ENCODE measurements at places on chromosomes 5 and 9.

DNA sequence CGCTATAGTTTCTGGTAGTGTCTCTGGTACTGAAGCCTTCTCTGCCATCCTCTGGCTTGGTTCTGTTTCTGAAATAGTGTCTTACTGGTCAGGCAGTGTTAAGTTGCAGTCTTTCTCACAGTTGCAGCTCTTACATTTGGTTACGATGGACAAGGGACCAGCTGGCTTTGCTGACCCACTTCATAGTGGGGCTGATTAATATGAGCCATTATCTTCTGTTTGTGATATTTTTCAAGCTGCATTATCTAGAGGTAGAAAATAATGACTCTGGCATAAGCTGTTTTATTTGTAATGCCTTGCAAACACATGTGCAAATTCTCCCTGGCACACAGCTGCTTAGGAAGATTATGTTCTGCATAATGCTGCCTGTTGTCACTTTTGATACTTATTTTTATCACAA, 199.1 kb downstream of the KDM4C start:
- DNase-seq = no peak

DNA sequence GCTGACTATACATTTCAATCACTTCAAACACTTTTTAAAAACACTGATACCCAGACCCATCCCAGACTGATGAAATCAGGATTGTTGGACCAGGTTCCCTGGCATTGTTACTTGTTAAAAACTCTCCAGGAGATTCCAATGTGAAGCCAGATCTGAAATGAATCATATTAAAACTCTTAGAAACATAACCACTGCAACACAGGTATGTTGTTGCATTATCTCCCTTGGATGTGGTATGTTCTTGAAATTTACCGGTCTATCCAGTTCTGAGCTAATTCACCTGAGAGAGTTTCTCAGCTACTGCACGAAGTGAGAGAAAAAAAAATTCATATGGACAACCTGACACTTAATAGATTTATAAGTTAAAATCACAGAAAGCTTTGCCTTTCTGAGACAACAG, 21.8 kb downstream of the MEF2C start:
- DNase-seq = no peak

GRCh38 chr9:696332-697323, 144.9 kb upstream of the DMRT1 start:
- no peak for DNase-seq

- DNase-seq = no peak
Observed at GRCh38 chr9:74975538-74975937, 22.8 kb upstream of the C9orf40 start.

- no peak for DNase-seq
Observed at GRCh38 chr5:133450286-133450685, 162.1 kb downstream of the FSTL4 start.

GRCh38 chr9:133184971-133185370, 21.3 kb upstream of the GBGT1 start:
- peak; percentile 15 for DNase-seq

DNA sequence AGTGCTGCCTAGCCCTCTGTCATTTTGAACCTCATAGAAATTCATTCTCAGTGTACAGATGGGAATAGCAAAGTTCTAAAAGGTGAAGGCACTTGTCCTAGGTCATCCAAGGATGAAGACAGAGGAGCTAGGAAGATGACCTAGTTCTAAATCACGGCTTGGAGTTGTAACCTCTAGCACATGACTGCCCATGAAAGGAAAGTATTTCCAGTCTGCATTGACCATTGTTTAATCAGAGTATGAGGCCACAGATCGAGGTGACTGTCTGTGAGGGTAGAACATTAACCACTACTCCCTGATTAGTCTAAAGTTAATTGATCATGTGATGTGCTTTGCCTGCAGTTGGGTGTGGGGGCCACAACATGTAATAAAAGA, 674 bp upstream of the TNFSF15 start:
- DNase-seq = no peak

DNA sequence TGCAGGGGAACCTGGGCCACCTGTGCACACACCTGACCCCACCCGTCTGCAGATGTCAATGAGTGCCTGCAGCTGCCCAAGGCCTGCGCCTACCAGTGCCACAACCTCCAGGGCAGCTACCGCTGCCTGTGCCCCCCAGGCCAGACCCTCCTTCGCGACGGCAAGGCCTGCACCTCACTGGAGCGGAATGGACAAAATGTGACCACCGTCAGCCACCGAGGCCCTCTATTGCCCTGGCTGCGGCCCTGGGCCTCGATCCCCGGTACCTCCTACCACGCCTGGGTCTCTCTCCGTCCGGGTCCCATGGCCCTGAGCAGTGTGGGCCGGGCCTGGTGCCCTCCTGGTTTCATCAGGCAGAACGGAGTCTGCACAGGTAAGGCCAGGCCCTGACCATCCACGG, 14.5 kb upstream of the ASS1 start:
- no peak for DNase-seq

GRCh38 chr9:115442054-115442453, 324.1 kb upstream of the TNC start:
- peak; percentile 55 for DNase-seq

GRCh38 chr9:134793288-134794188, 87.1 kb upstream of the FCN2 start:
- no peak for DNase-seq

DNA sequence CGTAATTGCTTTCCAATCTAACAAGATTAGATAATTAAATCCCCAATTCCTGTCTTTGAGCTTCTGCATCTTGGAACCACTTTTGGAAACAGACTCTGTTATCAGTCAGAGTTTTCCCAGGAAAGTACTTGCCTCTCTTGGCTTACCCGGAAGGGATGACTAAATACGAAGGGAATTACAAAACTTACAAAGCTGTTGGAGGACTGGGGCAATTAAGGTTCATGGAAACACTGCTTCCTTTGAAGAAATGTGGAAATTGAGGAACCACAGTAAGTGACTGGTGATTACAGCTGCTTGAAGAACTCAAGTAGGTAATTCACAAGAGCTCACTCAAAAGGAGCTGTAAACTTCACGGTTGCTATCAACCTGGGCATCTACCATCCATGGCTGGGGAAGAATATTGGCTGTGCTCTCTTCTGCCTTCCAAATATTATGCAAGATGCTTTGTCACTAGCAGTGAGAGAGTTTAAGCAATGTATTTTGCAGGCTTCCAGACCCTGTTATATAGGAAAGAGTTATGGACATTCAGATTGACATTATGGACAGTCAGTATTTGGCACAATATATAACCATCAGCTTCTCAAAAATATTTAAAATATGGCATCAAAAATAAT, 104.6 kb upstream of the MAN2A1 start:
- no peak for DNase-seq

- DNase-seq = no peak
Observed at GRCh38 chr9:35103660-35104191, 795 bp upstream of the STOML2 start.

GRCh38 chr9:127283917-127284497, 19.4 kb downstream of the GARNL3 start:
- DNase-seq = no peak

DNA sequence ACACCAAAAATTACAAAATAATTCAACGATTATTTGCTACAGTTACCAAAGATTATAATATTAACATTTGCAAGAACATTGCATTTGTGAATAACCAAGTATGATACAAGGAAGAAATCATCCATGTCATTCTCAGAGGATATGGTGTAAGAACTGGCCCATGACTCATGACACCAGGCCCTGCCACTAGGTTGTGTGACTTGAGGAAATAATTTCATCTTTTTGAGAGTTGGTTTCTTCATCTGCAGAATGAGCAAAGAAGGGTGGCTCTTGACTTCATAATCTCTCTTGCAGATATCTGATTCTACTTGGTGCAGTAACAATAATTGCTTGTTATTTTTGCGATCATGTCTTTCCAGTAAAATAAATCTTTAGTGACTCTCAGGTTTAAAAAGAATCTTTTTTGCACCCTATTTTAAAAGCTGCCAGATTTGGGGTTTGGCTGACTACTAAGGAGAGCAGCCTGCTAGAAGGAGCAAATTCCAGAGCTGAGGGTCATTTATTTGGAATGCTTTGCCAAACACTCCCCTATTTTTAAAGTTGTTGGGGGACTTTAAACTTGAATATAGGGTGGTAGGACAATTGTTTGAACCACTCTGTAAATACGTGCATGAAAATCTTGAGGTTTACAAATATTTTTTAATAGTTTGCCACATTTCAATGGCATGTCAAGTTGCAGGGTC, 23.5 kb downstream of the ITGA1 start:
- no peak for DNase-seq

GRCh38 chr5:54180630-54181031, 129.7 kb downstream of the ARL15 start:
- no peak for DNase-seq

DNA sequence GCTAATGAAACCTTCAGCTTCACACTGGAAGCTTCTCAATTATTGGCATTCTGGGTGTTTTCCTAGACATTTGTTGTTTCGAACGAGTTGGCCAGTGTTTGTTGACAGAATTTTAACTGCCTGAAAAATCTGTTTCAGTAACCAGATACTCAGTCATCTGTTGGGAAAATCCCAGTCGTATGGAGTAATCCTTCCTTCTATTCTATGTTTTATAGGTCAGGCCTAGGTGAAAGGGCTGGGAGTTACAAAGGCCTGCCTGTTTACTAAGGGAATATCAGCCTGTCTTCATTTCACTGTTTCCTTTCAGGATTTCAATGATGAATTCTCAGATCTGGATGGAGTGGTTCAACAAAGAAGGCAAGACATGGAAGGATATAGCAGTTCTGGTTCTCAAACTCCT, 59.9 kb downstream of the GRAMD2B start:
- DNase-seq = no peak

DNA sequence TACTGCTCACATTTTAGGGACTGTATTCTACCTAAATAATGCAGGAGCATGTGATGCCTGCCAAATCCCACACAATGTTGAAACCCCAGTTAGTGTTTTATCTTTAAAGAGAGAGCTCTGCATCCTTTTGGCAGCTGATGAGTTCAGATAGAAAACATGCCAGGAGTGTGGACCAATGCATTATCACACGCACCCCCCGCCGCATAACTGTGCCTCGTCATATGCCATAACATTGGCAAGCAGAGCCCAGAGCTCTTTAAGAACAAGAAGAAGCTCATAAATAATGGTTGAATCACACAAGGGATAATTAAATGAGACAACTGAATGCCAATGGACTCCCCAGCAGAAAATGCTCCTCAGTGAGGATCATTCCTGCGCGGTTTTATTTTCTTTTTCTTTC, 52.8 kb upstream of the RORB start:
- DNase-seq = no peak

DNA sequence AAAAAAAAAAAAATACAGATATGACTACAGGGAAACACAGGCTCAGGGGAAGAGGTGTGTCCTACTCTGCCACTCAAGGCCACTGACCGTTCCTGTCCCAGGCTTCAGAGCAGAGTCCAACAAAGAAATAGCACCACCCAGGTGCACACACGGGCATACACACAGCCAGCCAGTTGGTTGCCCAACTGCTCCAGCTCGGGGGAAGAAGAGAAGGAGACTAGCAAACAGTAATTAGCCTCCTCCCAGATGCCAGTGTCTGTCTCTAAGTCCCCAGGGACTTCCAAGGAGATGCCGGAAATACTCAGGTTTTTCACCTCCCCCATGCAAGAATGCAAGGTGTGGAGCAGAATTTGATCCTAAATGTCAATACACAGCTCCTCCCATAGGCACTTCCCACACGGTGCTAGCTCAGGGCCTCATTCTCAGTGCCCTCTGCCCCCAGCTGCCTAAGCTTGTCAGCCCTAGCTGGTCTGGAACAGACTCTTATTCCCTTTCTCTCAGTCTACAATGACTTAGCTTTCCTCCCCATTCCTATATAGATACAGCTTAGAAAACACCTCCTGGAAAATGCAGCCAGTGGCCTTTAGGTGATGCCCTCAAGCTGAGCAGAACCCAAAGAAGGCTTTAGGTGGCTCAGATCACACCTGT, 1.7 kb downstream of the MYORG start:
- no peak for DNase-seq

GRCh38 chr9:79573412-79573923, 1.7 kb downstream of the TLE4 start:
- no peak for DNase-seq

- no peak for DNase-seq
Observed at GRCh38 chr5:173940269-173940668, 48.7 kb upstream of the C5orf47 start.

DNA sequence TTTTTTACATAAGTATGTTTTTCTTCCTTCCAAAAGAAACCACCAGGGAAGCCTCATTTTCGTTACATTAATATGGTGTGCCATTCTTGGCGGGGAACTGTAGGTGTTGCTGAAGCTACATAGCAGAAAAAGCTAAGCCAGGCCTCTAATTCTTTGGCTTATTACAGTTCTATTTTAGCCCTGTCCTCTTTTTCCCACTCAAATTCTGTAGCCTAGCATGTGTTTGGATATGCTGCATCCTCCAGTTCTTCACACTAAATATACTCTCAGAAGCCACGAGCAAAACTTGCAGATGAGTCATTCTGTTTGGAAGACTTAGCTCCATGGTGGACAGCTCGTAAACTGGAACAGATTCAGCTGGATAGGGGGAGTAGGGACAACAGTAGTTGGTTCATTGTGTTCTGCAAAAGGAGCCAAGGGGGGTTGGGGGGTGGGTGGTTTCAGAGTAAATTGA, 369.4 kb downstream of the TMEM161B start:
- no peak for DNase-seq

GRCh38 chr5:124740071-124740470, 6.4 kb downstream of the ZNF608 start:
- no peak for DNase-seq

- peak; percentile 72 for DNase-seq
Observed at GRCh38 chr9:38047301-38048251, 21.5 kb downstream of the SHB start.

DNA sequence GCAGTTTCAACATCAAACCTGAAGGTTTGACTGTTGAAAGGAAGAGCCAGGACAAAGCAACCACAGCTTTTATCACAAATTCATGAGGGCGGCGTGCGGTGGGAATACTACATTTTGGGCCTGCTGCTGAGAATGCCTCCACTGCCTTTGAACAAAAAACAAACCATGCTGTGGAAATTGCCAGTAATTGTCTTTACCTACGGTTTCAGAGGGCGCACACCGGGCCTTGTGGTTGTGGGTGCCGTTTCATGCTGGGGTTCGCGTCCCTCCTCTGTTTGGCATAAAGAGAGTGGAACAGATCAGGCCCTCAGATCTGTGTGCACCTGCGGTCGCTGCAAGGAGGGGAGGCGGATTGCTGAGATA, 27.6 kb upstream of the TCF7 start:
- no peak for DNase-seq

DNA sequence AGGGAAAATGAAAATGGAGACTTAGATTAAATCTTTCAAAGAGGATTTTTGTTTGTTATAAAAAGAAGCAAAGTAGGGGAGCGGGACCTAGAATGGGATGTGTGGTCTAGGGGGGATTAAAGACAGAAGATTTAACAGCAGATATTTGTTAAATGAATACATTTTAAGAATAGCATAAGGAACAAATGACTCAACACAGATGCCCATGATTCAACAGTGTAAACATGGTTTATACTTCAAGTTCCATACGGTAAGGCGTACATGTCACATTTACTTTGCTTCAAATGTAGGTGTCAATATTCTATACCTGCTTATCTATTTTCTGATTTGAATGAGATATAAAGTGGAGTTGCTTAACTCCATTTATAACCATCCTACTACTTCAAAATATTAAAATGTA, 1.5 kb downstream of the TICAM2 start:
- no peak for DNase-seq
